ELR (cell line): ENCODE measurements at places on chromosomes 1 and 21.

GRCh38 chr1:245201827-245202226 is 47.0 kb downstream of the KIF26B start:
- no peak for DNase-seq

GRCh38 chr1:75677443-75677842 is 47.1 kb upstream of the ACADM start:
- no peak for DNase-seq

DNA sequence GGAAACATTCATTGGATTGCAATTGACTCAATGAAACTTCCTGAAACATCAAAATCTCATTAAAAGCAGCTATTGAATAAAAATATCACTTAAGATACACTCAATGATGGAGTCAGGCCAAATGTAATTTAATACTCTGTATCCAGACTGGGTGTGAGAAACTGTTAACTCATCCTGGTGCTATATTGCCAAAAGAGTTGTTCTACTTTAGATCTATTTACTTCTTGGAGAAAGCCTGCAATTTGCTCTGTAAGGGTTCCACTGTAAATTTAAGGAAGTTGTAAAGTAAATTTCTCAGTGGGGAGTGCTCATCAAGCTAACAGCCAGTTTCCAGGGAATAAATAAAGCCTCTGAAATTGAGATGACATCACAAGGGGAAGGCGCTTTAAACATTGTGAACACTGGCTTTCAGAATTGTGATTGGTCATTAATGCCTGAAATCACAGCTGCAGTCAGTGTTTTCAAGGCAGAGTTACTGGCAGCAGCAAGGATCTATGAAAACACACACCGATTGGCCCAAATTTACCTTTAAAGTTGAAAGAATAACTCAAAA is 91.4 kb downstream of the OLFM3 start:
- DNase-seq: no peak

DNA sequence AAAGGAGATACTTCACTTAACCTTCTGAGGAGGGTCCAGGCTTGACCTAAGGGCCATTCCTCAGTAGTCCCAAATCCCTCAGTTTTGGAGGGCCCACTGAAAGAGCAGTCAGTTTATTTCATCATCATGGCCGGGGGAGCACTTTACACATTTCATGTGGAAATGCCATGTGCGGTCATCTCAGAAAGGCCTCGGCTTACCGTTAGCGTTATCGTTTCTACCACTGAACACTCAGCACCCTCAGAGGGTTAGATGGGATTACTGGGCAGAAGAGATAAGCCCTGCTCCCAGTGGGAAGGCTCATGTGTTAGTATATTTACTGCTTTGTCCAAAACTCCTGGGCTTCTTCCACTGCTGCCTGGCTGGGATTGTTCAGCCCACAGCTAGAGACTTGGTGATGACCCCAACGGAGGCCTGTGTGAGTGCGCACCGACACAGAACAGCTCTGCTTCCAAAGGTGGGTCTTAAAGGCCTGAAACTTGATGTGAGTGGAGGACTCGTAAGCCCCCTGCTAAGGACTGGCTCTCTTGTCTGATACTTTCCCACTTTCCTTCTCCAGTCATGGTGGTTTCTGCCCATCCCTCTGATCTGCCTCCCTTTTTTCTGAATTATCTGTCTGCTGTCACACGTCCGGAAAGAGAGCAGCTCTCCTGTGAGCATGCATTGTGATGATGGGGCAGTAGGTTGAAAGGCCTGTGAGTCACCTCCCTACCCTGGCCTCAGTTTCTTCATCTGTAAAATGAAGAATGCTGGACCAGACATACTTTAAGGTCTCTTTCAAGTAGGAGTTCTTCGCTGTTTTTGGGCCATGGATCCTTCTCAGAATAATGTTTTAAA is 284.5 kb downstream of the ASTN1 start:
- DNase-seq: no peak

GRCh38 chr1:81874461-81874860 is 73.7 kb downstream of the ADGRL2 start:
- no peak for DNase-seq

DNA sequence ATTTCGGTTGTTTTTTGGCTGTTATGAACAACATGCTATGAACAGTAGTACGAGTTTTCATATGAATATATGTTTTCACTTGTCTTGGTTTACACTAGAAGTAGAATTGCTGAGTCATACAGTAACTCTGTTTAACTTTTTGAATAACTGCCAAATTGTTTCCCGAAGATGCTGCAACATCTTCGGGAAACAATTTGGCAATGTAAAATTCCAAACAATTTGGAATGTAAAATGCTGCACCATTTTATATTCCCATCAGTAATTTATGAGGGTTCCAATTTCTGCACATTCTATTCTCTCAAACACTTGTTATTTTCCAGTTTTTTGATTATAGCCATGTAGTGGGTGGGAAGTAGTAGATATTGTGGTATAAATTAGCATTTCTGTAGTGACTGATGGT is 11.6 kb downstream of the PCBP3 start:
- DNase-seq: peak; percentile 21

GRCh38 chr1:87933171-87933570 is 604.5 kb downstream of the LMO4 start:
- no peak for DNase-seq
